ENCODE measurements at places on chromosomes 1 and 21.

DNA sequence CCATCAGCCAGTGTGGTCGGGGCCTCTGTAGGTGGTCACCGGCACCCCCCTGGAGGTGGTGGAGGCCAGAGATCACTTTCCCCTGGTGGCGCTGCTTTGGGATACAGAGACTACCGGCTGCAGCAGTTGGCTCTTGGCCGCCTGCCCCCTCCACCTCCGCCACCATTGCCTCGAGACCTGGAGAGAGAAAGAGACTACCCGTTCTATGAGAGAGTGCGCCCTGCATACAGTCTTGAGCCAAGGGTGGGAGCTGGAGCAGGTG lies 961 bp downstream of the RBM15 start:
- no peak for DNase-seq

DNA sequence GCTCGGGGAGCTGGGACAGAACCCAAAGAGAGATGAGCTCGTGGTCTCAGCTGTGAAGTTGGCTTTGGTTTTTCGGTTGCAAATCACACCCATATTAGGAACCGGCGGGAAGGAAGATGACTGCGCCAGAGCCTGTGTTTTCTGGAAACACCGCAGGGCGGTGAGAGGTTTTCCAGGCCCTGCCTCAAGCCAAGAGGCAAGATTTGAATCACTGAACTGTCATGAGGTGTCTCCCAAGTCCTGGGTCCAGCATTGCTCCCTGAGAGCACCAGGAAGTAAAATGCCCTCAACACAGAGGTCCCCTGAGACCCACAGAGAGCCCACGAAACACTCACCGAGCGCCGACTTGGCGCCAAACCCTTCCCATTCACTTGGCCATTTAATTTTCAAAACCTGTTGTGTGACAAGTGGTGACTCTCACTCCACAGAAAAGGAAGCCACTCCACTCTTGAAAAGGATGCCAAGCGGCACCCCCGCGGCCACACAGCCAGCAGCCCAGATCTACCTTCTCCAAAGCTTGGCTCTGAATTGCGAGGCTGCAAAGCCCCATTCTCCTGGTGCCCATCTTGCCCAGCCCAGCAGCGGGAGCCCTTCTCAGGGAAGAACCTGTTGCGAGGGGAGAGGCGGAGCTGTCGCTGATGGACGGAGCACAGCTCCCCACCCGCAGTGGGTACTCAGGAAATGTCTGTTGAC lies 99.0 kb upstream of the RUNX3 start:
- no peak for DNase-seq

GRCh38 chr1:193680247-193680923 lies 494.0 kb upstream of the B3GALT2 start:
- no peak for DNase-seq

DNA sequence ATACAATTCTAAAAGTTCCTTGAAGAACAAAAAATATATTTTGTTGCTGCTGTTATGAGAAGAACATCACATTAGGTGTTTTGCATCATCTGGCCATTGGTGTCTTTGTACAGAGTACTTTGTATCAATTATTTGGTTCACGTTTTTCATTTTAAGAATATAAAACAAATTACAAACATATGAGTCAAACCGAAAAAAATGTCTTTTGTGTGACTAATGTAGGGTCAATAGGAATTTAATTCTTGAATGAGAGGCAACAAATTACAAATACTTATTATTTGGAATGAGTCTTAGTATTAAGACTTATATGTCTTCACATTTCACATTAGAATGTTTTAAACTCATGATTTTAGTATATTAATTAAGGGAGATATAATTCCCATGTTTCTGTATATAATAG lies 54.8 kb downstream of the NR5A2 start:
- DNase-seq: no peak

DNA sequence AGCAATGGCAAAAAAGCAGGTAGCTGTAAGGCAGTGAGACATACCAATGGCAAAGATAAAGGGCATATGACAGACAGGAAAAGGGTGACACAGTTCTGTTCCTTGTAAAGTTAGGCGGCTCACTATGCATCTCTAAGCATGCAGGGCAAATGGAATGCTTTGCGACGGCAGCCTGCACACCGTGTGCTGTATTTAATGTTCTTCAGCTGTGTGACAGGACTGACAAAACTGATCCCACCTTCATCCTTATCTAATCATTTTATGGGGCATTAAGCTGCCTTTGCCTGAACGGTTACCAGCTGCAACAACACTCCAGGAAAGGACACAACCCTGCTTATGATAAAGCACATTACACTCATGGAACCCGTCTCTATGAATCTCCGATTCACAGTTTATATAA lies 80.5 kb upstream of the VAV3 start:
- no peak for DNase-seq

GRCh38 chr21:15638856-15639549 lies 90.8 kb upstream of the USP25 start:
- DNase-seq: no peak

- no peak for DNase-seq
These were observed 101.9 kb upstream of the ACTL8 start for GRCh38 chr1:17653276-17653675.

DNA sequence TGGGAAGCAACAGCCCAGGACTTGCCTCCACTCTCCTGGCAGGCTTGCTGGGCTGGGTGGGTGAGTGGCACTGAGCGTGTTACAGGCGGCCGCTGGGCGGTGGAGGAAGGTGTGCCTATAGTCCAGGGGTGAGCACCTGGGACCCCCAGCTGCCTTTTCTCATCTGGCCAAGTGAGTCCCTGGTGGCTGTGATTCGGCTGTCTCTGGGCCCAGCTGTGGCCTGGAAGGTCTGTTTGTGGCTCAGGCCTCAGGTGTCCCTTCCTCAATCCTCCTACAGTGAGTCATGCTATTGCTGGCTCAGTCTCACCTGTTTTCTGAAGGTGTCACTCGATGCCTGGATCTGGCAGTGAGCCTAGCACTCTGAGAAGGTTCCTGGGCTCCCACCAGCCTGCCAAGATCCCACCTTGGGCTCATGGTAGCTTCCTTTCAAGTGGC lies 564.2 kb downstream of the PTPRU start:
- no peak for DNase-seq

GRCh38 chr1:223802602-223803001 lies 43.1 kb downstream of the TP53BP2 start:
- DNase-seq: no peak

- DNase-seq: peak; percentile 53
These were observed 51.4 kb downstream of the KIF21B start for GRCh38 chr1:200971955-200972711.

DNA sequence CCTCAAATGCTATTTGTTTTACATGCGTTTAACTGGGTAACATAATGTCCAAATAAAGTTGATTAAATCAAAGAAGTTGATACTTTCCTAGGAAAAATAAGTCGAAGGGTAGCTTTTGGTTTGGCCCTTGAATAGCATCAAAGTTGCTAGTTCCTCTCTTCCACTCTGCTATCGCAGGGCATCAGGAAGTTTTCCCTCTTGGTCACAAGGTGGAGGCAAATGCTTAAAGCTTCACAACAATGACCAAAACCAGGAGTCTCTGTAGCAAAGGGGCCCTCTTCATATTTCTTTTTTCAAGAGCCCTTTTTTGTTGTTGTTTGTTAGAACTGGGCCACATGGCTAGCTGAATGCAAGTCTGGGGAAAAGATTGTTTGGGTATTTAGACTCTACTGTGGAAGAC lies 668.4 kb downstream of the KCNT2 start:
- no peak for DNase-seq

GRCh38 chr1:235642011-235642942 lies 7.3 kb downstream of the GNG4 start:
- peak; percentile 73 for DNase-seq

GRCh38 chr1:236534151-236534651 lies 10.4 kb downstream of the LGALS8 start:
- DNase-seq: no peak

DNA sequence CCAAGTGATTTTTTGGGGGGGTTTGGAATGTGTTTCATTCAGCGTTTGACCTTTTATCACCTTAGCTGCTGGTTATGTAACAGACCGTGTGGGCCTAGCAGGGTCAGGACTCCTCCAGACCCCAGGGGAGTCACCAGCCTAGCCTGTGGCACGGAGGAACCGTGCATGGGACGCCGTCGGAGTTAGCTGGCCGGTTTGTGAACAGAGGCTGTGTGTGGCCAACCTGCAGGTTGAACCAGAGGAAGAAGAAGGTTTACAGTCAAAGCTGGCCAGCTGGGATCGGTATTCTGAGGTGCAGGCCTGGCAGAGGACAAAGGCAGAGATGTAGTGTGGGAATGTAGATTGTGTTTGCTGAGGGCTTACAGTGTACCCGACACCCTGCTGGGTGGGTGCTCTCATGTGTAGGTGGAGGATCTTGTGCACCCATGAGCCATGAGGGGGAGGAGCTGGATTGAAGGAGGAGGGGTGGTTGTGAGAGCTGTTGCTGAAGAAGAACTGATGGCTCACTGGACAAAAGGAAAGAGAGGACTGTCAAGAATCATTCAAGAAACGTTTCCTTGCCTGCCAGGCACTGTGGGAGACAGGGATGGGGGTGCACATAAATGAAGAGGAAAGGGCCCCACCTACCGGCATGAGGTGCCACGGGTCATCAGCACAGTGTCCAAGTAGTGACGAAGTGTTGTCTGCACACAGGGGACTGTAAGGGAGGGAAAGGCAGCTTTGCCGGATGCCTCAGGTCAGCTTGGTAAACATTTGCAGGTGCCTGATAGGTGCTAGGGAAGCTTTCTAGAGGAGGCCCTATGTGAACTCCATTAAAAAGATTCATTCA lies 40.0 kb upstream of the PWP2 start:
- no peak for DNase-seq

DNA sequence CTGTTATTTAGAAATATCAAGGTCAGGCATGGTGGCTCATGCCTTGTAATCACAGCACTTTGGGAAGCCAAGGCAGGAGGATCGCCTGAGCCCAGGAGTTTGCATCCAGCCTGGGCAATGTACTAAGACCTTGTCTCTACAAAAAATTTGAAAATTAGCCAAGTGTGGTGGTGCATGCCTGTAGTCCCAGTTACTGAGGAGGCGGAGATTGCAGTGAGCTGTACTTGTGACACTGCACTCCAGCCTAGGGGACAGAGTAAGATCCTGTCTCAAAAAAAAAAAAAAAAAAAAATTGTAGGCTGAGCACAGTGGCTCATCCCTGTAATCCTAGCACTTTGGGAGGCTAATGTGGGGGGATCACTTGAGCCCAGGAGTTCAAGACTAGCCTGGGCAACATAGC lies 45.3 kb downstream of the PIK3CD start:
- no peak for DNase-seq

- no peak for DNase-seq
These were observed 9.5 kb upstream of the TBCE start for GRCh38 chr1:235357485-235358373.

GRCh38 chr1:177659281-177659680 lies 310.6 kb downstream of the SEC16B start:
- no peak for DNase-seq

GRCh38 chr1:38766125-38766524 lies 93.4 kb downstream of the RRAGC start:
- no peak for DNase-seq

DNA sequence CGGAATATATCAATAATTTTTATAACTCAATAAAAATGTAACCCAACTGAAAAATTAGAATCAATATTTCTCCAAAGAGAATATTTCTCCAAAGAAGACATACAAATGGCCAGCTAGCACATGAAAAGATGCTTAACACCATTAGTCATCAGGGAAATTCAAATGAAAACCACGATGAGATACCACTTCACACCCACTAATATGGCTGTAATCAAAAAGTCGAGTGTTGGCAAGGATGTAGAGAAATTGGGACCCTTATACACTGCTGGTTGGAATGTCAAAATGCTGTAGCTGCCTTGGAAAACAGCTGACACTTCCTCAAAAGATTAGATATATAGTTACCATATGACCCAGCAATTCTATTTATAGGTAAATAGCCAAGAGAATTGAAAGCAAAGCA lies 133.0 kb downstream of the GPR52 start:
- DNase-seq: no peak
